ENCODE measurements at places on chromosomes 1 and 21.

DNA sequence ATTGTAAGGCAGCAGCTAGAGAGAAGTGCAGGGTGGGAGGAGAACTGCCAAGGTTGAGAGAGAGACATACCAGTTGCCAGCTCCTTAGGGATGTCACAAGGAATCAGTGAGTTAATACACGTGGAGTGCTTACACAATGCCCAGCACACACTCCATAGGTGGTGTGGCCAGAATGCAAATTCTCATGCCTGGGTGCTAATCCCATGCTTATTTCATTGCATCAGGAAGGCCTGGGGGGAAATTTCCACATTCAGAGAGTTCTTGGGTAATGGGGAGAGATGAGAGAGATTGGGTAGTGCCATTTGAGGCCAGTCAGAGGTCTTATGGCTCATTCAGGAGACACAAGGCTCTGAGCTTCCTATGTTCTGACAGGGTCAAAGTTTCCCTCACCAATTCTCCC lies 38.7 kb downstream of the GJA5 start:
- DNase-seq: no peak

- no peak for DNase-seq
These were observed 39.4 kb downstream of the ABCG1 start for GRCh38 chr21:42258150-42258884.

DNA sequence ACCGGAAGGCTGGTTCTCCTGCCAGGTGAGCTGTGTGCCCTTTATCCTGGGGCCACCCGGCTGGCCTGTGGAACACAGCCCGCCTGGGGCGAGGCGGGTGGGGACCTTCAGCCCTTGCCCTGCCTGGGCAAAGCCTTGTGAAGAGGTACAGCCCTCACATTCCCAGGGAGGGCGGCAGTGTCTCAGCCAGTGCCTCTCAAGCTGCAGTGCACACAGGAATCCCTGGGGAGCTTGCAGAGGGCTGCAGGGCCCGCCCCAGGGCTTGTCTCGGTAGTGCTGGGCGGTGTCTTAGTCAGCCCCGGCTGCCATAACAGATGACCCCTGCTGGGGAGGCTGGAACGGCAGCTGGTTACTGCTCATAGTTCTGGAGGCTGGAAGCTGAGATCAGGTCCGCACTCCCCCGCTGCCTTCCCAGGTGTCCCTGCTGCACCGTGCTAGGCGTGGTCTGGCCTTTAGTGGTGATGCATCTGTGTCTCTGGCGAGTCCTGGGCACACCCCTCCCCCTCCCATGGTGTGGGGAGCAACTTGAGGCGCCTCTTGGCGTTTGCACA lies 12.6 kb downstream of the DFFB start:
- no peak for DNase-seq

DNA sequence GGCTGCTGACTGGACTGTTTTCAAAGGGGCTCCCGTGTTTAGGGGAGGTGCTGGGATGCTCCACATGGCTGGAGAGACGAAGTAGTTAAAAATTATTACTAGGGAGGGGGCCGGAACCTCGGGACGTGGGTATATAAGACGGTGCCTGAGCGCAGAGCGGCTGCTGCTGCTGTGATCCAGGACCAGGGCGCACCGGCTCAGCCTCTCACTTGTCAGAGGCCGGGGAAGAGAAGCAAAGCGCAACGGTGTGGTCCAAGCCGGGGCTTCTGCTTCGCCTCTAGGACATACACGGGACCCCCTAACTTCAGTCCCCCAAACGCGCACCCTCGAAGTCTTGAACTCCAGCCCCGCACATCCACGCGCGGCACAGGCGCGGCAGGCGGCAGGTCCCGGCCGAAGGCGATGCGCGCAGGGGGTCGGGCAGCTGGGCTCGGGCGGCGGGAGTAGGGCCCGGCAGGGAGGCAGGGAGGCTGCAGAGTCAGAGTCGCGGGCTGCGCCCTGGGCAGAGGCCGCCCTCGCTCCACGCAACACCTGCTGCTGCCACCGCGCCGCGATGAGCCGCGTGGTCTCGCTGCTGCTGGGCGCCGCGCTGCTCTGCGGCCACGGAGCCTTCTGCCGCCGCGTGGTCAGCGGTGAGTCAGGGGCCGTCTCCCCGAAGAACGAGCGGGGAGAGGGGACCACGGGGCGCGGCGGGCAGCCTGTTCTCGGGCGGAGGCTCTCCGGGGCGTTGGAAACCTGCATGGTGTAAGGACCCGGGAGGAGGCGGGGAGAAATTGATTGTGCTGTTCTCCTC lies at the start of gene CHODL:
CHODL (plus strand) TSS at position 163 of the 793 bp plus-strand sequence; CDS start at position 554, 391 bp downstream.
- DNase-seq: no peak

GRCh38 chr1:238960071-238960470 lies 426.3 kb upstream of the CHRM3 start:
- peak; percentile 81 for DNase-seq

GRCh38 chr1:96361961-96362360 lies 359.6 kb upstream of the PTBP2 start:
- peak; percentile 52 for DNase-seq

GRCh38 chr1:87958201-87958600 lies 629.5 kb downstream of the LMO4 start:
- no peak for DNase-seq

DNA sequence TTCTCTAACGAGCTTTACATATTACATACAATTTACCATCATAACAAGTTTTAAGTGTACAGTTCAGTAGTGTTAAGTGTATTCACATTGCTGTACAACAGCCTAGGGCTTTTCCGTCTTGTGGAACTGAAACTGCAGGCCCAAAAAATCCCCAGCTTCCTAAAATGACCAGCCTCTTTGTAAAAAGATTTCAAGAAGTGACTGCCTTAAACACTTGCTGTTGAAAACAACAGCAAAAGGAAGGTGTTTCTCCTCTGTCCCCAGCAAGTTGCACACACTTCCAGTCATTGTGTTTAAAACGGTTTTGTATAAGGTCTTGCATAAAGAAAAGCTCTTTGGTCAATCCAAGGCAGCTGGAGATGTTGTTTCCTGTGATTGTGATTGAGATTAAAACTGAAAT lies 16.0 kb upstream of the GBP1 start:
- DNase-seq: no peak

GRCh38 chr1:113401728-113402127 lies 11.4 kb downstream of the MAGI3 start:
- no peak for DNase-seq

DNA sequence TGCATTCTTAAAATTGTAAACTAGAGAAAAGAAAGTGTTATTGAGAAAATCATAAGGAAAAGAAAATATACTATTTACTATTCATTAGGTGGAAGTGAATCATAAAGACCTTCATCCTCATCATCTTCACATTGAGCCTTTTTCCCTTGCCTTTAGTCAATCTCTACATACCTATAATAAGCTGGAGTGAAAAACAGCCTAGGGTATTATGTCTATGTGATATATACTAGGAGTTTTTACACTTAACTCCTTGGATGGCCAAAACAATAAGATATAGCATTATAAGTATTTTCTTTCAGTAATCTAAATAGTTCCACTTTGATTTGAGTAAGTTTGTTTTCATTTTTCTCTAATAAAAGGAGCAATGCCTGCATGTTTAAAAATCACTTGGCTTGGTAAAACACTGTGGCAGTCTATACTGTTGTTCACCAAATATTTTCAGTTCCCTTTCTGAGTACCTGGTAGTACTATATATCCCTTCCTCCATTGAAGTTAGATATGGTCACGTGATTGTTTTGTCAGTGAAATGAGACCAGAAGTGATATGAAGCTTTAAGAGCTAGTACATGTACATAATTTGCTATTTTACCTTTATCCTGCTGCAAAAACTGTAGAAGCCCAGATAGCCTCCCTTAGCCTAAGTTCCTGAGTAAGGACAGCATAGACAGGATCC lies 78.3 kb downstream of the CLEC20A start:
- no peak for DNase-seq

DNA sequence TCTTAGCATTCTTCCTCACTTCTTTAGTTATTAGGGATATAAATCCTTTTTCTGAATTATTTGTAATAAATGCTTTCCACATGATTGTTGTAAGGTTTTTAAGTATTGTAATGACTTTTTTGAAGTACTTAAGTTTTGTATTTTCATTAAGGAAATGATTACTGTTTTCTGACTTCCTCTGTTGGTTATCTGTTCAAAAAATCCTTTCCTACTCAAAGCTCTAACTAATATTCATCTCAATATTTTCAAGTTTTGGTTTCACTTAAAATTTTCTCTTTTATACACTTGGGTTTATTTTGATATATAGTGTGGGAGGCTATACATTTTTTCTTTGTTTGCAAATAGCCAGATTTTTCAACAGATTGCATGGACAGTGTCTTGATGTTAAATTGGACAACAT lies 59.9 kb upstream of the NHLH2 start:
- DNase-seq: no peak

- DNase-seq: no peak
These were observed 4.5 kb upstream of the LCE2D start for GRCh38 chr1:152658649-152659048.

DNA sequence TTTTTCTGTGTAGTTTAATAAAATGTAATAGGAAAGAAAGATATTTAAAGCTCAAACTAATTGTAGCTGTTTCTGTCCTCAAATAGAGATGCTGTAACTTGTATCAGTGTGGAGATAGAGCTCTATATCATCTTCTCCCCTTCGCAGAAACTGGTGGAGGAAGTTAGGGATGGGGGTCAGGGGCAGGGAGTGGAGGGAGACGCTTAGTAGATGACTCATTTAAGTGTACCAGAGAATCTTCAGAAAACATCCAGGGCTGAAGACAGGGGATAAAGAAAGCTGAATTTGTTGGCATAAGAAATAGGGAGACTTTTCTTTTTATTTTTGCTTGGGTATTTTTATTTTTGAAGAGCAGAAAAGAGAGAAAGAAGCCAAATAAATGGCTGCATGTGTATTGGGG lies 282.6 kb upstream of the DPYD start:
- no peak for DNase-seq

DNA sequence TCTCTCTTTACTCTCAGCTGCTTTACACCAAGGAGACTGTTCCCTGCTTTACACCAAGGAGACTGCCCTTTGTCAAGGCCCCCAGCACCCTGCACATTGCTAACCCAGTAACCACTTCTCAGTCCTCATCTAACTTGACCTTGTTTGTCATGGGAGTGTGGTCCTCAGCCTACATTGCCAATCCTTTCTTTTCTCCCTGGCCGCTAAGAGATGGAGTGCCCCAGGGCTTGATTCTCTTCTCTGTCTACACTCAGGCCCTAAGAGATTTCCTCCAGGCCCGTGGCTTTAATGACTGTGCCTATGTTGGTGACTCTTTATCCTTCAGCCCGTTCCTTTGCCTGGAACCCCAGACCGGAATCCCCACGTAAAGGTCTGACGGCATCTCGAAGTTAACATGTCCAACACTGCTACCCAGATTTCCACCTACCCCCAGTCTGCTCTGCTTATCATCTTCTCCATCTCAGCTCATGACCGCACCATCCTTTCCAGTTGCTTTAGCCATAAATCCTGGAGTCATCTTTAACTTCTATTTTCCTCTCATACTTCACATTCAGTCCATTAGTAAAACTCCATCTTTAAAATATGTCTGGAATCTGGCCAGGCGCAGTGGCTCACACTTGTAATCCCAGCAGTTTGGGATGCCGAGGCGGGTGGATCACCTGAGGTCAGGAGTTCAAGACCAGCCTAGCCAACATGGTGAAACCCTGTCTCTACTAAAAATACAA lies 9.5 kb upstream of the SEMA4A start:
- no peak for DNase-seq

- DNase-seq: no peak
These were observed 69.5 kb downstream of the PEX14 start for GRCh38 chr1:10544239-10544638.

DNA sequence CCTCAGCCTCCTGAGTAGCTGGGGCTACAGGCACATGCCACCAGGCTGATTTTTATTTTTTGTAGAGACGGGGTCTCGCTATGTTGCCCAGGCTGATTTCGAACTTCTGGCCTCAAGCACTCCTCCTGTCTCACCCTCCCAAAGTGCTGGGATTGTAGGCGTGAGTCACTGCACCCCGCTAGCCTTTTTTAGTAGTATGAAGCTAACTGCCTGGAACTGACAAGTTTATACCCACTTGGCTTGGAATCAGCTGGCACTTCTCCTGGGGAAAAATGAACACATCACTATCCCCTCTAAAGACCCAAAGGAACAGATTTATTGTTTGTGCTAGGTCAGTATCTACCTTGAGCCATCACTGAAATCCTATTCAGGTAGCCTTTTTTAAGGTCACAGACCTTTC lies 19.0 kb downstream of the TMEM63A start:
- DNase-seq: no peak

DNA sequence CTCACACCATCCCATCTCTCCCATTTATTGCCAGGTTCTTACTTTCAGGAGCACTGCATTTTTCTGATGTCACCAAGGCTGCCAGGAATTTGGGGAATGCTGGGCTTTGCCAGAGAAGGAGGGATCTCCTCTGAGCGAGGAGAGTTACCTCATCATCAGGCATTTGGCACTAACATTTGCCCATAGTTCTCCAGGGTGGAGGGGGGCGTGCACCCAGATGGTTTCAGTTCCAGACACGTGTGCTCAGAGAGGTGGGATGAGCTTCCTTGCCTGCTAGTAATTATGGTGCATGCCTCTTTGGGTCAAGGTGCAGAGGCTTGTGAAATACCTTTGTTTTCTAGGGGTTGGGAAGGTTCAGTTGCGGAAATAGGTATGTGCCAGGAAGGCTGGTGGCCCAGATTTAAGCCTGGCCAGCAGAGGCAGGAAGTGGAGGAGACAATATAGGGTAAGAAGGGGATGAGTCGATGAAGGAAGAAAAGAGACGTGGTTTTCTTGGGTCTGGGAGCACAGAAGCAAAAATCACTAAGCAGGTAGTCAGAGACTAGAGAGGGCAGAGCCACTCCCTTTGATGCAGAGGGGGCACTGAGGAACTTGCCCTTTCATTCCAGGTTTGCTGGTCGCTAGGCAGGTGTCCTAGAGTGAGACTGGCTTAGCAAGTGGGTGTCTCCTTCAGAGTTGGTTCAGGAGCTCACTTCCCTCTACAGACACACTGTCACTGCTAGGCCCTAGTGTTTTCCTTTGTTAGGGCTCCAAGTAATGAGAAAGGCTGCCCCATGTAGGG lies 7.2 kb downstream of the TUFT1 start:
- DNase-seq: peak; percentile 53

GRCh38 chr1:115782571-115783281 lies 14.2 kb upstream of the CASQ2 start:
- peak; percentile 52 for DNase-seq

DNA sequence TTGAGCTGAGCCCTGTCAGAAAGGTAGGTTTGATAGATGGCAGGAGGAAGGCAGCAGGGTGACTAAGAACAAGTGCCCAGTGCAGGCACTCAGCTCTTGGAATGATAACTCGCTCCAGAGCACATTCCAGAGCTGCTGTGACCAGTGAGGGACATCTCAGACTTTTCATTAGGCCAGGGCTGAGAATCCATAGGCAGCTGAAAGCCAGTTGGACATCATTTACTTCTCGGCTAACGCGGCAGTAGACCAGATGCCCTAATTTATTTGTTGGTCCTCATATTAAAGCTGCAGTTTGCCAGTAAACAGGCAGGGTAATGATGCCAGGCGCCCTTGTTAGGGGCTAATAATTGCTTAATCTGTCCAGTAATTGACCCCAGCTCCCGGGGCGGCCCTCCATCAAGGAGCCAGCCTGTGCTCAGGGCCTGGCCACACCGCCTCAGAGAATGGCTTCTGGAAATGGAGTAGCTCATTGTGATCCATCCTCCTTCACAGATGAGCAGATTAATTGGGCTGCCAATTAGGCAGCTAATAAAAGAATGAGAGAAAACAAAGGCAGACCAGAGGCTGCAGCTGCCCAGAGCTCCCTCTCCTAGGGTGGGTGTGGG lies 122.0 kb downstream of the BEND5 start:
- no peak for DNase-seq

- no peak for DNase-seq
These were observed 34.0 kb downstream of the FOXO6 start for GRCh38 chr1:41394959-41395956.

All from stromal cell of bone marrow (primary cell).